GM23248 (cell line): ENCODE measurements at places on chromosomes 7 and 10.

- peak; percentile 38 for DNase-seq
Measured at GRCh38 chr7:19674266-19674960, 34.4 kb downstream of the POLR1F start.

- DNase-seq: no peak
Measured at GRCh38 chr7:73394422-73394821, 39.2 kb upstream of the FZD9 start.

DNA sequence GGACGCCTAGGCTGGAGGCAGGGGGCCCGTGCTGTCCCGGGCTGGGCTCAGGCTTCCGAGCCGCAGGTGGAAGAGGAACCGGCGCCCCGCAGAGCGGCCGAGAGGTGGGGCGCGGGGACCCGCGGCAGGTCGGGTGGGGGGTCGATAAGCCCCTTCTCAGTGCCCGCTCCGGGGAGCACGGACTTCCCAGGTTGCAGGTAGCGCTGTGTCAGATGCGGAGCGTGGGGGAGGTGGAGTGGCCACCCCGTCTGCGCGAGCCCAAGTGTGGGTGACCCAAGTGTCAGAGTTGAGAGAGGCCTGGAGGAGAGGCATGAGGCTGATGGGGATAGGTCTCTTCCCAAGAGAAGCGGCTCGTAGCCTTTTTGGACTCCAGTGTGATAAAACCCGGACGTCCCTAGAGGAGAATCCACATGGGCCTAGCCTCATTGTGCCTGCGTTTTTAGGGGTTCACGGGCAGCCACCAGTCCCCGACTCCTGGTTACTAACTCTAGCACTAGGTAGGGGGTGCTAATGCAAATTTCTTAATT is 580 bp downstream of the EEPD1 start:
- DNase-seq: peak; percentile 33

GRCh38 chr10:113230011-113230610 is 280.1 kb downstream of the TCF7L2 start:
- no peak for DNase-seq

GRCh38 chr10:121069061-121069850 is 218.1 kb downstream of the WDR11 start:
- DNase-seq: no peak

GRCh38 chr10:103980288-103980906 is 13.5 kb downstream of the SLK start:
- no peak for DNase-seq

- DNase-seq: no peak
Measured at GRCh38 chr7:3140834-3141233, 97.2 kb upstream of the CARD11 start.

DNA sequence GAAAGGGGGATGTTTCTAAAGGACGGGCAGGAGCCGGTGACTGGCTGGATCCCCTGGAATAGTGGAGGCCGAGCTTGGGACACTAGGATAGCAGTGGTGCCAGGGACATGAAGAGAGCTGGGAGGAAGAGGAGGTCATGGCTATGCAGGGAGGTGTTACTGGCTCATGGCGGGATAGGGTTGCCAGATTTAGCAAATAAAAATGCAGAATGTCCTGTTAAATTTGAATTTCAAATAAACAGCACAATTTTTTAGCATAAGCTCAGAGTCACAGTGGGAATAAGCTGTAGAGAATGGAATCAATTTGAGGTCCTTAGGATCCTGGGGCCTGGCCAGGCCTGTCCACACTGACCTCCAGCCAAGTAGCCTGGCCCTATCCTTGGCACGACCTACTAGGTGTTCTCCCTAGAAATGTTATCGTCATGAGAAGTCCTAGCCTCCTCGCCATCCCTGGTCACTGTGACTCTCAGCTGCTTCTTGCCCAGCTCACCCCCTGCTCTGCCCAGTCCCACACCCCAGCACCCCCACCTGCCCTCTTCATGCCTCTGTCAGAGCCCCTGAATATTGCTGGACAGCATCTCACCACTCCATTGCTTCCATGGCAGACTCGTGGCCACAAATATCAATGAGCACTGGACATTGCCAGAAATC is 7.6 kb upstream of the KCP start:
- no peak for DNase-seq

DNA sequence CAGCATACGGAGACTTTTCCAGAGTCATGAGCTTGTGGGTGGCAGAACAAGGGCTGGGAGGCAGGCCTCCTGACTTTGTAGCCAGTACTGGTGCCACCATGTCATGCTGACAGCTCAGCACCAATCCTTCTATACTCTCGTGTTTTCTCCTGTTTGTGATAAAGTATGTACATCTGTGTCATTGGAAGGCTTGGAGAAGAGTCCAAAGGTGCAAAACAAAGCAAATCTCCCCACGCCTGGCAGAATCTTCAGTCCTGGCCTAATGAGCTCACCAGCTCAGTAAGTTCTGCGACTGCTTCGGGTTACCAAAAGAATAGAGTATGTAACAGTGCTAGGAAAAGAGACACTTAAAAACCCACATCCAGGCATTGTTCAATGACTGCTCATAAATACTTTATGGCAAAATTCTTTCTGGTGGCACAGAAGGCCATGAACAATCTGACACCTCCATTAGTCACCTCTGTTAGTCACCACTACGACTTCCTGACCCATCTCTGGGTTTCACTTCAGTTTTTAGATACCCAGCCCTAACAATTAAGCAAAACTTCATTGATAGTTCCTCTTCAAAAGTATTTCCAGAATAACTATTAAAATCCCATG is 24.5 kb downstream of the STEAP1 start:
- peak; percentile 95 for DNase-seq

- no peak for DNase-seq
Measured at GRCh38 chr7:80954191-80954590, 35.3 kb upstream of the SEMA3C start.

GRCh38 chr7:127838816-127839415 is 186.9 kb downstream of the SND1 start:
- DNase-seq: no peak

DNA sequence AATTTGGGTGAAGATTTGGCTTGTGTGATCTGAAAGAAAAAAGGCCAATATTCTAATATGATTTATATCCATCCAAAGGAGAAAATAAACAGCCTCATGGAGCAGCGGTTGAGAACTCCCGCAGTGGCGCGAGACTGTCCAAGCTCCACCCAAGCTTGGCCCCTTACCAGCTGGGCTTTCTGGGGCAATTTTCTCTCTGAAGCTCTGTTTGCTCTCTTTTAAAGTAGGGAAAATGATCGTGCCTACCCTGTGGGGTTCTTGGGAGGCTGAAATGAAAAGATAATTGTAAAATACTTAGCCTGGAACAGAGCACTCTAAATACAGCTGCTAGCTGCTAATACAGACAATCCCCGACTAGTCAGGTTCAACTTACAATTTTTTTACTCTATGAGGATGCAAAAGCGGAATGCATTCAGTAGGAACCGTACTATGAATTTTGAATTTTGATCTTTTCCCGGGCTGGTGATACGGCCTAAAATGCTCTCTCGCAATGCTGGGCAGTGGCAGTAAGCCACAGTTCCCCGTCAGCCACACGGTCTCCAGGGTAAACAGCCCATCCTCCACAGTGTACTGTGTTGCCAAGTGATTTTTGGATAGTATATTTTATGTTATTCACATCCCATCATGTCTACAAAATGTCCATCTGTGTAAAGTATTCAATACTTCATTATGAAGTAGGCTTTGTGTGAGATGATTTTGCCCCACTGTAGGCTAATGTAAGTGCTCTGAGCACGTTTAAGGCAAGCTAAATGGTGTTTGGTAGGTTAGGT is 137.7 kb downstream of the CHN2 start:
- DNase-seq: no peak

- DNase-seq: no peak
Measured at GRCh38 chr7:147235645-147236382, 1119.2 kb downstream of the CNTNAP2 start.

- DNase-seq: no peak
Measured at GRCh38 chr7:148434887-148435286, 155.7 kb upstream of the C7orf33 start.

- DNase-seq: no peak
Measured at GRCh38 chr10:20040012-20040411, 223.8 kb downstream of the PLXDC2 start.
